ENCODE measurements at places on chromosomes 1 and 21.

- DNase-seq: no peak
Measured at GRCh38 chr1:16289959-16290358, 53.0 kb upstream of the CPLANE2 start.

DNA sequence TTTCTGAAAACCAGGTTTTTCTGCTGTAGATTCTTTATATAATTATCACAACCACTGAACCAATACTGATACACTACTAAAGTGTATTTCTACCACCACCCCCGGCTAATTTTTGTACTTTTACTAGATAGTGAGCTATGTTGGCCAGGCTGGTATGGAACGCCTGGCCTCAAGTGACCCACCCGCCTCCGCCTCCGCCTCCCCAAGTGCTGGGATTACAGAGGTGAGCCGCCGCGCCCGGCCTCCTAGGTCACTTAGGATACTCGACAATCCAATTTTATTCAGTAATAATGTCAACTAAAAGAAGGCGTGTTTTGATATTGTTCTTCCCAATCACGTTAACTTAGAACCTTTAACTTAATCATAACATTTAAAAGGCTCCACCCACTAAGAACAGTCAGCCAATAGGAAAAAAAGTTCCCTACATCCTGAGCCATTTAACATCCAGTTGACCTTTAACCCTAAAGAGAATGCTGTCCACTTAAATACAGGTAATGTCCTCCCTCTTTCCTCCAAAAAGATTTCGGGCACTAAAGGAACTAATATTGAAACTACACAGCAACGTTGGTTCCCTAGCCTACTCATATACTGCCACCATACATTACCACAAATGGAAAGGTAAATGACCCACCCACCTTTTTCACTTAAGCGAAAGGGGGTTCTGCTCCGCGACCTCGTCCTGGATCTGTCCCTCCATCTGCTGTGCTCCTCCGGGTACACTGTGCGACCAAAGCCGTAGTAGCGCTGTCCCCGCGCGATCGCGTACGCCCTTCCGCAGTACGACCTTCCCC is 1.2 kb downstream of the RSRP1 start:
- no peak for DNase-seq

DNA sequence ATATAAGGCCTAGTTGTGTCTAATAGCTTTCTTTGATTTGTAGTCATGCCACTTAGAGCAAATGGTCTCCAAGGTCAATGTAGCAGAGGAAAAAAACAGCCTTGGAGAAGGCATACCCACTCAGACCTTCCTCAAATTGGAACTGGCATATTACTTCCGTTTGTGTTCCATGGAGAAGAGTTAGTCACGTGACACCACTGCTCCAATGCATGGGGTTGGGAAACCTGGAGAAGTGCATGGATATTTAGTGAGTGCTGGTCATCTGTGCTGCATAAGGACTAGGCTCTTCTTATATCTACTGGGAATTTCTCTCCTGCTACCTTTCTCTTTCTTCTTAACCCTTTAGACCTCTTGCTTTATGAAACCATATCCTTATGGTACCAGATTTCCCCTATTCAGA is 167.8 kb downstream of the BACH1 start:
- no peak for DNase-seq

- DNase-seq: no peak
Measured at GRCh38 chr1:22609291-22609690, 27.1 kb upstream of the C1QA start.

DNA sequence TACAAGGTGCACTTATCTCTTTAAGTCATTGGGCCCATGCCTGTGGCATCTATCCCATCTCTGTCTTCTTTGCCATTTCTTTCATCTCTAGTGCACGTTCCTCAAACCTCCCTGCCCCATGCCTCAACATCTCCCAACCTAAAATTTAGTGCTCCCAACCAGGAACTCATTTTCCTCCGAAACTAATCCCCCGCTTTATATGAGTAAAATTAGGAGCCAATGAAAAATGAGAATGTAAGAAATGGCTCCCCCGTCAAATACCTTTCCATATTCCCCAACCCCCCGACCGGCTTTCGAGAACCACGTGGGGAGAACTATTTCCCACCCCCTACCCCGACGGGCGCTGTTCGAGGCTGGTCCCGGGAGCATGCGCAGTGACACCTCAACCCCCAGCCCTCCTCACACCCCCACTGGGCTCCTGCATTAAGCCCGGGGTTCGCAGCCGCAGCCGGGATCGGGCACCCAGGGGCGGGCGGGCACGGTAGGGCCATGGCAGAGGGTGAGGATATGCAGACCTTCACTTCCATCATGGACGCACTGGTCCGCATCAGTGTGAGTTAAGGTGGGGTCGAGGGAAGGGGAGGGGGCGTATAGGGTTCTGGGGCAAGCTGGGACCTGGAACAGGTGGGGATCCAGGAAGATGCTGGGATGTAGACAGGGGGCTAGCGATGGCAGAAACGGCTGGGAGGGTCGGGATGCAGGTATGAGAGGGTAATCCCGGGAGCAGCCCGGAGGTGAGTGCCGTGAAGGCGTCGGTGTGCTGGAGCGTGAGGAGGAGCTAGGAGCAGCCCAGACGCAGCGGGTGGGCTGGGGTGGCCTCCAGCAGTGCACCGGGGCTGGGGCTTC is at the start of gene TRIM46:
Gene TRIM46 (plus strand): TSS at position 372 of the 846 bp plus-strand sequence. CDS start 118 bp downstream, at position 490.
- no peak for DNase-seq

DNA sequence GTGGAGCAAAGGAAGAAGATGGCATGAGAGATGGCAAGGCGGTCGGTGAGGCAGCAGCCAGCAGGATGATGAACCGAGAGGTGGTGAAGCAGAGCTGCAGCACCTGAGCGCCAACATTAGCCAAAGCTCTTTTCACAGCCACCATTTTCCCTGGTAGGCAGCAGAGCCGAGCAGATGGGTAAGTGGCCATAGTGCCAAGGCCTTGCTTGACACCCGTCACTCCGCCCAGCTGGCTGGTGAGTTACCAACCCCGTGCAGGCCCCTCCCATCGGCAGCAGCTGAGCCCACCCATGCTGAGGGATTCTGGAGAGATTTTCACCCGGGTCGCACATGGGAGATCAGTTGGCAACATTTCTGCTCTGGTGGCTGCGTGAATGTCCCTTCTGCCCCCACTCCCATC is 647.7 kb downstream of the PTPRU start:
- DNase-seq: no peak

GRCh38 chr1:109280862-109281261 is 2.1 kb downstream of the PSRC1 start:
- DNase-seq: no peak

GRCh38 chr1:174971902-174972301 is 27.8 kb upstream of the CACYBP start:
- no peak for DNase-seq

DNA sequence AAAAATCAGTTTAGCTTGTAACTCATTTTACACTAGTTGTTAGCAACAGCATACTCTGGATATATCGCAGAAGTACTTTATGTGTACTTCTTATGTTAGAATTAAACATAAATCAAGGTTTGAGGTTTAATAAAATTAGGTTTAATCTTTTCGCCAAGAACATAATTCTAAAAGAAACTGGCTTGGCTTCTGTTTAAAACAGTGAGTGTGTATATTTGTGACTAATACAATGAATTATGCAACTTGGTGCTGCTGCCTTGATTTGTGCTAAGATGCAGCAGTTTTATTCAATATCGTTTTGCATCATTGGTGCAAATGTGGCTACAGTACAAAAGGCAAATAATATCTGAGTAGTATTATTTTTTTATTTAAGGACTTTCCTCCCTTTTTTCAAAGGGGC is 44.8 kb downstream of the USP25 start:
- DNase-seq: no peak

GRCh38 chr1:56438901-56439551 is 140.3 kb downstream of the PLPP3 start:
- no peak for DNase-seq

DNA sequence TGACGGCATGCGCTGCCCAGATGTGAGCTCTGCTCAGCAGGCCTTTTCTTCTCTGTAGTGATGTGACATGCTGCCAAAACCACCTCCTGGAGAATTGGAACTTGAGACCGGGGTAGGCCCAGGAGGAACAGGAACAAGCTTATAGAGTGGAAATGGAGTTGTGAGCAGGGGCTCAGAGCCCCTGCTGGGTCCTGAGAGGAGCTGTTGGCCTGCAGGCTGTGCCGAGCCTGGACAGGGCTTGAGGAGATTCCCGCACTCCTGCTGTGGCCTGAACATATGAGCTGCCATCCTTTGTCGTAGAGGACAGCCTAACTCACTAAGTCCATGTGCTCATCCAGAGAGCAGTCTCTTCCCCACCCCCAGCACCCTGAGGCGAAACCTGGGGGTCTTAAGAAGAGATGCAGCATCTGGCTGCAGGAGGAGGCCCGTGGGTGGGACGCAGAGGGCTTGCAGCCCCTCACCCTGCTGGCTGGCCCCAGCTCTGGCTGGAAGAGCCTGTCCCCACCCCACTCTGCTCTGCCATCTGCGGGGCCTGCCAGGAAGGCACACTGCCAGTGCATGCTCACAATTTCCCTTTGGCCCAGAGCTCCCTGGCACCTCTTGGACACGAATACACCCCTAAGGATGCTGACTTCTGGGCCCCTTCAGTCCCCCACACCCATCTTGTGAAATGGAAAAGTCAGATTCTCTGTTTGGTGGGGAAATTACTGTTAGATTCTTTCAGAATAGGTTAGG is 42.5 kb downstream of the PTPRF start:
- no peak for DNase-seq

- no peak for DNase-seq
Measured at GRCh38 chr21:30480145-30480544, at the start of gene KRTAP19-1. TSS of gene KRTAP19-1 (minus strand) at chr21:30480367. CDS start at chr21:30480317, 50 bp downstream.

DNA sequence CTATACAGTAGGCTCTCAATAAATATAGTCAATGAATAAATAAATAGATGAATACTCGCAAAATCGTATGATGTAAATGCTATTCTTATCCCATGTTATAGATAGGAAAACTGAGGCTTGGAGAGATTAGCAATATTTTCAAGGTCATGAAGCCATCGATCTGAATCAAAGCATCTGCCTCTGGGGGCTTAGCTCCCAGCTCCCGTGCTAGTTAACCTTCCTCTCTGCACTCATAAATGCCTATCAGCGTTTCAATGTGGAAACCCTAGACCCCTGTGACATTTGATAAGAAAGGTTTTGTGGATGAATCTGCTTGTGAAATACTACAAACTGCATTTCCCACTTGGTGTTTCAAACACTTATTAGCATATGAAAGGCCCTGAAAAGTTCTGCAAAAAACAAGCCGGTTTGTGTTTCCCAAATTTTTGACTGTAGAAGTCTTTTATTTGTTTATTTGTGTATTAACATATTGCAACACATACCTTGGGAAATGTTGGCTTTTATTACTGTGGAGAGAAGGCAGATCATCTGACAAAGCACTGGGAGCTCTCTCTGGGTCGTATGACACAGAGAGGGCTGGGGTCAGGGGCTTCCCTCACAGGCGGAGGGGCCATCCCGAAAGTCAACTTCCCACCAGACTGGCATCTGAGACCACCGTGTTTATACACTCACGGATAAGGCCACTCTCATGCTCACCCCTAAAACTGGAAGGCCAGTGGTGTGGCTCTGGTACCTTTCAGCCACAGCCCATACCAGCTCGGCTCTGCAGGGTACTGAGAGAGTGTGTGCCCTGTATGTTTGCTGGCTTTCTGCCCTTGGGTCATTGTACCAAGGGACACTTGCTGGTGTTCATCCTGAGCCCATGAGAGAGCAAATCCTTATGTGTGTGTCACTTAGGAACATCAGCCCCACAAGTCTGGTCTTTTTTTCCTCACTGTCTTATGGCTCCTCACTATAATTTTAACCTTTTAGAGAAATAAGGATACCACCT is 993 bp upstream of the PROK1 start:
- DNase-seq: no peak

DNA sequence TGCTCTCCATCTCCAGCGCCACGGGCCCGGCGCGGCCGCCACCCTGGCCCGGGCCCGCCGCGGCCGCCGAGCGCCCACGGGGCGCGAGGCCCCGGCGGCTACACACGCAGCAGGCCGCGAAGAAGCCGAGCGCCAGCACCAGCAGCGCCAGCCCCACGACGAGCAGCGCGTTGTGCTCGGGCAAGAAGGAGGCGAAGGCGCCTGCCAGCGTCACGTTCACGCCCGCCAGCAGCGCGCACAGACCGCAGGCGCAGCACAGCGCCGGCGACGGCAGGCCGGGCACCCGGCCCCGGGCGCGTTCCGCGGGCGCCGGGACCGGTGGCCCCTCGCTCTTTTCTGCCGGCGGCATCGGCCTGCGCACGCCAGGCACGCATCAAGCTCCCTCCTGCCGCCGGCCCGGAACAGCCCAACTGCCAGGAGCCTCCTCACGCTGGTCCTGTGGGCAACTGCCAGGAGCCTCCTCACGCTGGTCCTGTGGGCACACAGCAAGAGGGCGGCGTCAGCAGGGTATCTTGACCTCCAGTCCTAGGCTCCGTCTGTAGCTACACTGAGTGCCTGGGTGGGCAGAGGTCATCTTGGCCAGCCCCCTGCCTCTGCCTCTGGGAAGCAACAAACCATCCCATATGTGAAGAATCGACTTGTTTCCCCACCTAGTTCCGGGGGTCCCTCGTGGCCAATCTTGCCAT is 18.1 kb downstream of the KNCN start:
- no peak for DNase-seq

- no peak for DNase-seq
Measured at GRCh38 chr1:225678545-225678944, 25.6 kb upstream of the ENAH start.

DNA sequence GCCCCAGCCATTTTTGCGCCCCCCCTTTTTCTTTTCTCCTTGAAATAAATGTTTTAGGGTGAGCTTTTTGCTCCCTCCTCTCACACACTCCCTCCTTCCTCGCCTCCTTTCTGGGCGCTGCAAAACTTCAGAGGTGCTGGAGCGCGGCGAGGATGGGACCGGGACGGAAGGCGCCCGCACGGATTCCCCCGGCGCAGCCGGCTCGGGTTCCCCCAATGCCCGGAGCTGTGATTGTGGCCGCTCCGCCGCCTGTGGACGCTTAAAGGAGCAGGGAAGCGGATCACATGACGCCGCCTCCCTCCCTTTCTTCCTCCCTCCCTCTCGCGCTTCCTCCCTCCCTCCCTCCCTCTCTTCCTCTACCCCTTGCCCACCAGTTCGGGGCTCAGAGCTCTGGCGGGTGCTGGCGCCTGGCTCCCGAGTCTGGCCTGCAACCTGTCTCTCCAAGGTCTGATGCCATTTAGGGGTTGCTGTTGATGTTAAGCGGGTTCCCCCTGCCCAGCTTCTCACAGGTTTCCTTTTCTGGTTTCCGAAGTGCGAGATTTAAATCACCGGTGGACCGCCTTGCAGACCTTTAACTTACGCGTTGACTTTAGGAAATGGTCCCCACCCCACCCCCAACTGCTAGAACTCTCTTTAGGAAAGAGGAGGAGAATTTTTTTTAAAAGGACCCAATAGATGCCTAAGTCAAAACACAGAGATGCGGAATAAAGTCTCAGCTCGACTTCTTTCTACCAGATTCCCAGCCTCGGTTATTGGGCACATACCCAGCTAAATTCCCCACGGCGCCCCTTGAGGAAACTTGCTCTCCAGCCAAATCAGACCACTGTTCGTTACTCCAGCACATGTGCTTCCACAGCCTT is at the start of gene WLS:
Gene WLS (minus strand): TSS at position 235 of the 860 bp plus-strand sequence. CDS start 224 bp downstream, at position 11.
- peak; percentile 21 for DNase-seq

Data from Caki2 (cell line).